ENCODE measurements at places on chromosomes 7 and 10. TPM values are rescaled to one million over a fixed set of nuclear protein-coding genes. Genes with fewer than 3 reads are reported as not detected.

The GCK gene
- total RNA-seq: not detected

The EXOC6 gene
- total RNA-seq: 12.5 TPM

The CTAGE4 gene
- 5.8 TPM for total RNA-seq

GRCh38 chr7:55365205-55365674 is at the start of gene LANCL2:
LANCL2 (plus strand) TSS chr7:55365337; CDS start chr7:55366026, 689 bp downstream.
- peaks cover 13% of the 10 kb centered on the region for H3K36me3 ChIP-seq
- peaks cover 23% of the 10 kb centered on the region for H3K4me1 ChIP-seq
- H3K4me3 ChIP-seq: peak within 1 kb of the TSS; percentile 78
- H3K27ac ChIP-seq: peak within 1 kb of the TSS; percentile 89
- DNase-seq: peak; percentile 57

DNA sequence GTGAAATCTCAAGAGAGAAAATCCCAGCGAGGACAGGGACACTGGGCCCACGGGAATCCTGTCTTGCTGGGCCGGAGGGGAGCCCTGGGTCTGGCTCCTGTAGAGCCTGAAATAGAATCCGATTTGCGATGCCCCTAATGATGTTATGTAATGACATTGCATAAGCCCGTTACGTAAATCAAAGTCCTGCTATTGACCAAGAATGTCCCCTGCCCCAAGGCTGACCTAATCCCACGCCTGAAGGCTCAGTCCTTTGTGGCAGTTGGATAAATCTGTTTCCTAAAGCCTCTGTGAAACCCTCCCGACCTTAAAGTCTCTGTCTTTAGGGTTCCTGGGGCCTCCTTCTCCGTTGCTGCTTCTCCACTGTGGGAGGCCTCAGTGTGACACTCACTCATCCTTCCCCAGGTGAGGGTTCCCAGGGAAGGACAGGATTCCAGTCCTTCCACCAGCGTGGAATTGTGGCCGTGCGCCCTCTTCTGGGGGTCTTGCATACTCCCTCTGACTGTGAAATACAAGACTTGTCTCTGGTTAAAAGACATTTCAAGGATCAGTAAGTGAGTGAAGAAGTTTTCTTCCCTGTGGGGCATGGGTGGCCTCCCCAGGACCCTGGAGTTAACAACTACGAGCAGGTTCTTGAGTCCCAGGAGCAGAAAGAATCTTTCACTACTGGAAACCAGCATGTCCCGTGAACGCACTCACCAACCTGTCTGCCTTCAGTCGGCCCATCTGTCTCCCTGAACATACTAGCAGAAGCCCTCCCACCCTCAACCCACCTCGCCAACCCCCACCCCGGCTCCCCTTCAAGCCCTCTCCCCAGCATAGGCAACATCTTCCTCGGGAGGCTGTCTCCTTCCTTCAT is 19.8 kb downstream of the ZNF467 start:
- peak; percentile 66 for DNase-seq
- no peak overlapping the region for H3K27ac ChIP-seq
- H3K36me3 ChIP-seq: no peaks in the 10 kb centered on the region
- H3K4me3 ChIP-seq: no peak overlapping the region

DNA sequence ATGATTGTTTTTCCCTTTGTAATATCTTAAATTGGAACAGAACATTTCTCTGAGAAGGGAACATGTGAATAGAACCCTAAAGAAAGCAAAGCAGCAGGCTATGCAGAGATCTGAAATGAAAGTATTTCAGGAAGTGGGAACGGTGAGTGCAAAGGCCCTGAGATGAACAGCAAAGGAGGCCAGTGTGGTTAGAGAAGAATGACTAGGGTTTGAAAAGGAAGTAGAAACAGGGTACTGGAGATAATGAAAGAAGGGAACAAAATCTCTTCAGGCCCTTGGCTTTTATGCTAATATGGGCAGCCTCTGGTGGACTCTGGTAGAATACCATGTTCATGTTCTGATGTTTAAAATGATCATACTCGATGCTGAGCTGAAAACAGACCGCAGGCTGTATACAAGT is 22.2 kb downstream of the ARHGAP21 start:
- no peaks in the 10 kb centered on the region for H3K36me3 ChIP-seq
- DNase-seq: no peak
- H3K4me1 ChIP-seq: peaks cover 16% of the 10 kb centered on the region

DNA sequence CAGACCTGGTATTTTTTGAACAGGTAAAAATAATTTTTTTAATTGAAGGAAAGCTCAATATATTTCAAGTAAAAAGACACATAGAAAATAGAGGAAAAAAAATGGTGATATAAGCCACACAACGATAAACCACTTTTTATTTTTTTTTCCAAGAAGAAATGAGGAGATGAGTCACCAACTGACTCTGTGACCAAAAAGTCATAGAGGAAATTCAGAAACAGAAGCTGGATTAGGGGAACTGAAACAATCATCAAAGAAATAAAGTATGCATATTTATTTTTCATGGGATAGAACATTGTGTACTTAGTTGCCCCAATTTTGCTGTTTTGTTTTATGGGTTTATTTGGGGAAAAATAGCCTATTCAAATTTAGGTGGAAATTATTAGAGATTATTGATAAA is 176.8 kb upstream of the AGR3 start:
- H3K4me3 ChIP-seq: no peak overlapping the region
- DNase-seq: no peak
- H3K36me3 ChIP-seq: no peaks in the 10 kb centered on the region
- H3K27ac ChIP-seq: no peak overlapping the region

Data from PC-9 (cell line).